ENCODE measurements at places on chromosomes 4 and X.

DNA sequence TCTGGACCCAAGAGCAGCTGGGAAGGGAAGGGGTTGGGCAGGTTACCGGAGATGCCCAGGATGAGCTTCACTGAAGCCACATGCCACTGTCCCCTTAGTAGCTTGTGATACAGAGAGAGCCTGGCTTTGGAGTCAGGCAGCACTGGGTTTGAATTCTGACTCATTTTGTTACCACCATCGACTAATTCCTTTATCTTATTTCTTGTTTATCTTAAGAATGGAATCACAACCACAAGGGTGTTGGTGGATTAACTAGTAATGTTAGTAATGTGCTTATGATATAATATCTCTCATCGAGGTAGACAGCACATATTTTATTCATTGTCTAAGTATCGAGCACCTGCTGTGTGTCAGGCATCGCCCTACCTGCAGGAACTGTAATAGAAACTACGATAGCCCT is 17.7 kb upstream of the STX18 start:
- DNase-seq, result no peak

GRCh38 chrX:109830704-109831206 is 97.7 kb upstream of the ACSL4 start:
- DNase-seq, result no peak

DNA sequence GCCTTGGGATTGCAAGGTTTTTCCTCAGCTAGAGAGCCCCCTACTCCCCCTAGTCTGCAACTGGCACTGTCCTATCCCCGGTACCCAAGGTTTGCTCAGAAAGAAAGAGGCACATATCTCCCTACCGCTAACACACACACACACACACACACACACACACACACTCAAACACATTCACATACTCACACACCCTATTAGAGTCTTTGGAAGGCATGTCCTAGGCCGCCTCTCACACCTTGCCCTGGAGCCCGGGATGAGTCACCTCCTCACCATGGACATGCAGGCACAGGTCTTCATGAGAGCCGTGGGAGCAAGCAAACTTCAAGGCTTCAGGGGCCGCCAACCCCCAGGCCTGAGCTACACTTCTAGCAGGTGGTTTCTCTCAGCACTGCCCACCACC is 49.2 kb downstream of the PJA1 start:
- DNase-seq, result no peak

DNA sequence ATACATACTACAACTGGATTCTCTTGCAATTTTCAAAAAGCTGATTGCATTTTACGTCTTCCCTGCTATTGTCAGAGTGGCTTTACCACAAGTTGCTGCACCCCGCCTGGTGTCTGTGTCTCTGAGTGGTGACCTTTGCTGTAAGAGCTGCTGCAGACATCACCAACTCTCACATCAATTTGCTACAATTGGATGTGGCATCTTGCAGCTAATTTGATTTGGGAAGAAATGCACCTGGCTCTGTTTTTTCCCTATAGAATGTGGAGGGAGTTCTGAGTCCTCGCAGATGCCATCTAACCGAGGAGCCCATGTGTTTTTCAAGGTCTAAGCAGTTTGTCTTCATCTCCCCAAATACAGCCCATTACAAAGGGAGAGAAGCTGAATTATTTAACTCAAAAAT is 73.8 kb upstream of the PHOX2B start:
- DNase-seq, result no peak

DNA sequence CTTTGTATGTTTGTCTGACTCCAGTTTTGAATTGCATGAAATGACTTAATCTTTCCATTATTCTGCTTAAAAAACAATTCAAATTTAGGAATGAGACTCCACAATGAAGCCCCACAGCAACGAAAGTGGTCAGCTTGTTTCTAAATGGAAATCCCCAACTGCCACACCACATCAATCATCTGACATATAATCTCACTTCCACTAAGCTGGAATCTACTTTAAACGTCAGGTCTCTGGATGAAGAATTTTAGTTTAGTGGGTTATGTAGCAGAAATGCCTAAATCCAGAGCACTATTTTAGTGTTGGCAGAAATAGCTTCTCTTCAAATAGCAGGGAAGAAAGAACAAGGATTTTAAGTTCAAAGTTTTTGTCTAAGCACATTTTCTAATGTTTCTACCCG is 1.7 kb upstream of the BMP2K start:
- DNase-seq, result no peak

GRCh38 chr4:2116687-2117400 is 57.7 kb downstream of the NAT8L start:
- no peak for DNase-seq

- no peak for DNase-seq
Measured at GRCh38 chr4:85870298-85871083, 395.5 kb downstream of the ARHGAP24 start.

GRCh38 chrX:75181721-75182120 is 25.6 kb upstream of the ABCB7 start:
- no peak for DNase-seq

DNA sequence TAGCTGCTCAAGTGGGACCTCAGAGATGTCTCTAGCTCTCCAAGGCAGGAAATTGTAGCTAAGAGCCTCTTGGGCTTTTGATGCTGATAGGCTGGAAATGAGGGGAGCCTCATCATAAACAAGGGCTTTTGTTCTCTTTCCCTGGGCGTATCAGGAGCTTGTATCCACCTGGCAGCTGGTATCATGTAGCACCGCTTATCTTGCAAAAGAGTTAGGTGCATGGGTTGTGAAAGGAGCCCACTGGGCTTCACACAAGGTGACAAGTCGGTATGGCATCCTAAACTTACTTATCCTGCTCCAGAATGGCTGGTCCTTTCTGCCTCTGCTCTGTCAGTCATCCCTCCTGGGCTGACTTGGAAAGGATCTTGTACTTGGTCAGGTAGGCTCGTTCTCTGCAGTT is 565.8 kb downstream of the GRXCR1 start:
- DNase-seq, result no peak

DNA sequence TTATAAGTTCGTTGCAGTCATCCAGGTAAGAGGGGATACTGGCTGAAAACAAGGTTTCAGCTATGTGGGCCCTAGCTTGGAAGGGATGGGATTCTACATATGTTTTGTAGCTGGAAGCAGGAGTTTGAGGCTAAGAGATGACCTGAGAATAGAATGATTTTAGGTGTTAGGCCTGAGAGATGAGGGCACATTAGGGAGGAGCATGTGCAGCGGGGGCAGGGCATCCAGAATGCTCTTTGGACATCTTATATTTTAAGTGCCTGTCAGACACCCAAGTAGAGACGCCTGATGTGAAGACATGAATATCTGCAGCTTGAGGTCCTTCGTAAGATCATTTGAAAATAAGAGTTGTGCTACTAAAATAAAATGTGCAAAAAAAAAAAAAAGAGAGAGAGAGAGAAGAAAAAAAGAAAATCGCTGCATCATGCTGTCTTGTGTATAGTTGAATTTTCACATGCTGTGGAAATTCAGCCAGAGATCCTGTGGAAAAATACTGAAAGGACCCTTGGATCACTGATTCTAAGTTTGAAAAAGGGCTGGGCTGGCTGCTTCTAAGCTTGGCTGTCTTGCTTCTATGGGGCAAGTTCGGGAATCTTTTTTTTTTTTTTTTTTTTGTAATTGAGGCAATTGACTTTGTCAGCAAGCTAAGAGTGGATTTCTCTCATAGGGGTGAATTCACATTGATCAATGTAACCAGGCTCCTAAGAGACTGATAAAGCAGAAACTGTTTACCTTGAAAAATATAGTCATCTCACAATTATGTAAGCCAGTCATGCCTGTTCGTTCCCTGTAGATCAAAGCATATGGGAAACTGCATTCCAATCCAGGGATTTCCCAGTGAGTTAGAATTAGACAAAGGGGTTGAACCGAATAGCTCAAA is 341.0 kb upstream of the GATB start:
- no peak for DNase-seq

DNA sequence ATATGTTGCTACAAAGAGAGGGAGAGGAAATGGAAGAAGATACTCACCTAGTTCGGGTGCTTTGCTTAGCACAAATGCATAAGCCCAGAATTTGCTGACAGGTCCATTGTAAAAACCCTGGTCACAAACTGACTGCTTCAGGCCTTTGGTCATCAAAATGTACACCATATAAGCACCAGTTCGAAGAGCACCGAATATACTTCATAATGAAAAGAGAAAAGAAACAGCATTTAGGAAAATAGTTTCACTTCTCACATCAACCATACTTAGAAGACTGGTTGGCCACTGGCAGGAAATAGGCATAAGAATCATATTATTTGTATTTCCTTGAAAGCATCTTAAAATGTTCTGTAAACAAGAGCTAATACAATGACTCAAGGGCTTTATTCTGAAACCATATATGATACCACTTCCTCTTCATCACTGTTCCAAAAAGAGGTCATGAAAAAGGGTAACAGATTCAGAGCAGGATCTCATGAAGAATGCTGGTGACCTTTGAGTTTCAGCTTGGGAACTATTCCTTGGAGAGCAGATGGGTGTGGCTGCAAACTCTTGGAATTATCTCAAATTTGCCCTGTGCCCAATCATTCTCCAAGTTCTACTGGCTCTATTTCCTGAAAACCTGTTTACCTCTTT is 138.7 kb downstream of the ELOVL6 start:
- DNase-seq, result no peak

GRCh38 chrX:115639334-115639880 is 78.4 kb downstream of the PLS3 start:
- no peak for DNase-seq

DNA sequence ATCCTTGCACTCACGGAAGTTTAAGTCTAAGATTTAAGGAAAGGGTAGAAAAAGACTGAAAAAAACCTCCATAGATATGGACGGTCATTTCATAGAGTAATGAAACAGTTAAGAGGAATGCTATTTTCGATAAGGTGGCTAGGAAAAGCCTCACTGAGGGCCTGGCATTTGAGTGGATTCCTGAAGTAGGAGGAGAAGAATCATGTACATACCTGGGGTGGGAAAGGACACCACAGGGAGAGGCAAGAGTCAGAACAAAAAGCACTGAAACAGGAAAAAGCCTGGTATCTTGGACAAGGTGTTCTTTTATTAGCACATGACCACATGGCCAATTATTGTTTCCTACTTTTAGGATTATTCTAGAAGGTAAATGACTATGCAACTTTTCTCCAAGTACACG is 547.2 kb upstream of the DIPK2B start:
- no peak for DNase-seq

DNA sequence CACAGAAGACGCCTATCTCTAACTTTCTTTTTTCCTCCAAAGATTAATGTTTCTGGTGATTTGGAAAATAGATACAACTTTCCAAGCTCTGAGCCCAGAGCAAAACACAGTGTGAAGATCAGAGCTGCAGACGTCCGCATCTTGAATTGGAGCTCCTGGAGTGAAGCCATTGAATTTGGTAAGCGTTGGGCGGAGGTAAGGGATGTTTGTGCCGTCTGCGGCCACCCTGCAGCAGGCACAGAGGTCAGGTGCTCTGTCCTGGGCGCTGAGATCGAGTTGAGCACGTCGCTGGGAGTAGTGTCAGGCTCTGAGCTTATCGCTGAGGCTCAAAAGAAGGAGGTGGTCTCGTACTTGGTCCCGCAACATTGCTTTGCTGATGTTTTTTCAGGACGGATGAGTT is 31.8 kb downstream of the CSF2RA start:
- no peak for DNase-seq

- no peak for DNase-seq
Measured at GRCh38 chrX:15204130-15204751, 65.6 kb downstream of the ASB9 start.

DNA sequence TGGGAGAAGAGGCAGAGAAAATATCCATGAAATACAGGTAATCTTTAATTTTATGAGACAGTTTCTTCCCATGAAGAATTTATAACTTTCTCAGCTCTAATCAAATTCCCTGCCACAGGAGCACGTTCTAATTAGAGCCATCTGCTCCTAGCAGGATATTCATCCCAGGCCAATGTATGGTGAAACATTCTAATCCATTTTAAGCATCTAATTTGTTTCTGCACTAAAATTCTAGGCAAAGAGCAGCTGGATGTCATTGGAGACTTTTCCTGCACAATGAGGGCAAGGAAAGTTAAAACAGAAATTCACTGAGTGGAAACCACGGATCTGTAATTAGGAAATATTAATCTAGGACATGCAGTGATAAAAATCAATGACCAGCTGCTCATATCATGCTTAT is 107.7 kb upstream of the ZFP42 start:
- no peak for DNase-seq

GRCh38 chr4:67204441-67204840 is 340.9 kb downstream of the CENPC start:
- no peak for DNase-seq

GRCh38 chr4:60663769-60664168 is 536.4 kb upstream of the ADGRL3 start:
- no peak for DNase-seq

DNA sequence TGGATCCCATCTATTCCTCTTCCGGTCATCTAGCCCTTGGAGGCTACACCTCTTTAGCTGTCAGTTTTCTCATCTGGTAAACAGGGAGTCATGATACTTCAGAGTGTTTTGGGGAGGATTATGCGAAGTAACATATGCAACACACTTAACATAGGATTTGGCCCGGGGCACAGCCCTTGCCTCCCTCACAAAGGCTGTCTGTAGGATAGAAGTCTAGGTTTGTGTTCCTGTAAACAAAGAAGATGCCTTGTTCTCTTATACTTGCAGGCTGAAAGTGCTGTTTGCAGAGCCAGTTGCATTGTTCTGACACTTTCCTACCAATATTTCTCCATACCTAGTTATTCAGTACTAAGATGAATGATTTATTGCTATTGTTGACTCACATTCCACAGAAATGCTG is 2.2 kb upstream of the APELA start:
- DNase-seq, result no peak

- no peak for DNase-seq
Measured at GRCh38 chr4:102599455-102599854, 98.3 kb downstream of the NFKB1 start.

- DNase-seq, result no peak
Measured at GRCh38 chrX:129769467-129770154, 10.1 kb upstream of the SASH3 start.

DNA sequence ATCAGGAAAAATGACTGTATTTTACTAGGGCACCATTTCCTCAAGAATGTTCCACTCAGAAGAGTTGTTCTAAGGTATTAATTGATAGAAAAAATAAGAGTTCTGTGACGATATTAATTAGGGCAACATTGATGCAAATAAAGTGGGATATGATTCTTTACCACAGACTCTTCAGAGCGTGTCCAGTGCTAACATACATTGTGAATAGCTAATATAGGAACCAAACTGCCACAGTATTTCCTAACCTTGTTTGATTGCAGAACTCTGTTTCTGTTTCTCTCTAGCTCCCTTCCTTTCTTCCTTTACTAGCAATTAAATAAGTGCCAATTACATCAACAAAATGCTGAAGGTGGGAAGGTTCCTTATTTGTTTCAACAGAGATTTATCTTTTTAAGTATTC is 154.1 kb upstream of the CPEB2 start:
- DNase-seq, result no peak

DNA sequence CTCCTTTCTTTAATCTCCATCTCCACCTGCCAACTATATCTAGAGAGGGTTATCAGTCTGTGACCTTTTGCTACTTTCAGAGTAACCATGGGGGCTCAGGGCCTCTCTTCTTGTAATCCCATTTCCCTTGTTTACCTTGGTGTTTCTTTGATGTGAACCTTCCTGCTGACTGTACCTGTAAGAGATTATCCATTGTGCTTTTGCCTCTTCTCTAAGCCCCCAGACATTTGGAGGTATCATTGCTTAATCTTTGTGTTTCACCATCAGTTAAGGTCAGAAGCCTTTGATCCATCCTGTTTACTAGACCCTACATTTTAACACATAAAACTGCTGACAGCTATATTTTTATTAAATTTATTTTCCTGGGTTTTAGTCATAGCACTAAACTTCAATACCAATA is 111.8 kb upstream of the RAP2C start:
- no peak for DNase-seq

Measured in Ammon's horn (tissue), 1 donor.